ENCODE measurements at places on chromosomes 16 and 17. TPM values are rescaled to one million over a fixed set of nuclear protein-coding genes. Genes with fewer than 3 reads are reported as not detected.

DNA sequence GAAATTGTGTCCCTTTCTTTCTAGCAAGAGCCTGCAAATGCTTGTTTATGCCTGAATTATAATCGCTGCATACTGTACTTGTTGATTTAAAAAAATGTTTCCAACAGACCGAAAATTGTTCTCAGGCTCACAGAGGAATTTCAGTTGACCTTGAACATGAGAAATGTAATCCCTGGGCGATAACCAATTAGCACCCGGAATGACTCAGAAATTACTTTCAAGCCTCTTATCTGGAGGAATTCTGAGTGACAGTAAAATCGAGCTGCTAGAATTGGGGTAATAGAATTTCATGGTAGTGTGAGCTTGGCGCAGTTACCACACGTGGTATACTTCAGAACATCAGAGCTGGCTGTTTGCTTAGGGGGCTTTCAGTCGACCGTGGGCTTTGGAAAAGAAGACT lies 139.1 kb upstream of the CACNG3 start:
- H3K4me1 ChIP-seq: no peaks in the 10 kb centered on the region
- no peak overlapping the region for H3K4me3 ChIP-seq
- H3K27me3 ChIP-seq: no peaks in the 10 kb centered on the region
- peaks cover 8% of the 10 kb centered on the region for H3K36me3 ChIP-seq

GRCh38 chr17:50536683-50537646 lies 4.4 kb downstream of the EPN3 start:
- no peak for DNase-seq
- peaks cover 29% of the 10 kb centered on the region for H3K27me3 ChIP-seq
- no peaks in the 10 kb centered on the region for H3K36me3 ChIP-seq
- peaks cover 26% of the 10 kb centered on the region for H3K4me1 ChIP-seq
- H3K4me3 ChIP-seq: no peak overlapping the region

GRCh38 chr17:81431545-81432482 lies 36.6 kb downstream of the BAHCC1 start:
- H3K4me3 ChIP-seq: no peak overlapping the region
- H3K4me1 ChIP-seq: peaks cover 4% of the 10 kb centered on the region

The TOP2A gene
- total RNA-seq: 425 TPM

The ASB16 gene
- 0.34 TPM for total RNA-seq

Measured in activated T-cell treated with anti-CD3 and anti-CD28 coated beads, Interleukin-2, amount 50 U/mL, for 72 hours (primary cell).